Colonic mucosa (tissue), 4 donors: ENCODE measurements at places on chromosomes 7 and 10. TPM values are rescaled to one million over a fixed set of nuclear protein-coding genes. Genes with fewer than 3 reads are reported as not detected.
A peak's percentile ranks its signal among the peaks of the same experiment; 100 is the strongest.

DNA sequence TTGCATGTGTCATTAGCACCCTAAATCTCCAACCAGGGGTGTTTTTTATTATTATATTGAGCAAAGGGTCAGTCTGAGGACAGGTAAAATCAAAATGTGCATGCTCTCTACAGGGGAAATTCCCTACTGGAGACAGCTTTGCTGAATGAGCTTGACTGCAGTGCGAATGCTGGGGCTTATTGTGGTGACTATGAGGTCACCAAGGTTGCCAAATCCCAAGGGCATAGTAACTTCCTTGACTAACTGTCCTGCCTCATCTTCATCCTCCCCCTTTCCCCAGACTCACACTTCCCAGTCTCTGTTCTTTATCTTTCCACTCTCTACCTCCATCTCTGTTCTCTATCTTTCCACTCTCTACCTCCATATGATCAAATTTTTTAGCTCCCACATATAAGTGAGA lies 22.9 kb upstream of the AOC1 start:
- no peak overlapping the region for H3K27ac ChIP-seq
- DNase-seq, result no peak
- peaks cover 3% of the 10 kb centered on the region for H3K4me1 ChIP-seq
- no peak overlapping the region for H3K4me3 ChIP-seq
- H3K27me3 ChIP-seq, result no peaks in the 10 kb centered on the region

DNA sequence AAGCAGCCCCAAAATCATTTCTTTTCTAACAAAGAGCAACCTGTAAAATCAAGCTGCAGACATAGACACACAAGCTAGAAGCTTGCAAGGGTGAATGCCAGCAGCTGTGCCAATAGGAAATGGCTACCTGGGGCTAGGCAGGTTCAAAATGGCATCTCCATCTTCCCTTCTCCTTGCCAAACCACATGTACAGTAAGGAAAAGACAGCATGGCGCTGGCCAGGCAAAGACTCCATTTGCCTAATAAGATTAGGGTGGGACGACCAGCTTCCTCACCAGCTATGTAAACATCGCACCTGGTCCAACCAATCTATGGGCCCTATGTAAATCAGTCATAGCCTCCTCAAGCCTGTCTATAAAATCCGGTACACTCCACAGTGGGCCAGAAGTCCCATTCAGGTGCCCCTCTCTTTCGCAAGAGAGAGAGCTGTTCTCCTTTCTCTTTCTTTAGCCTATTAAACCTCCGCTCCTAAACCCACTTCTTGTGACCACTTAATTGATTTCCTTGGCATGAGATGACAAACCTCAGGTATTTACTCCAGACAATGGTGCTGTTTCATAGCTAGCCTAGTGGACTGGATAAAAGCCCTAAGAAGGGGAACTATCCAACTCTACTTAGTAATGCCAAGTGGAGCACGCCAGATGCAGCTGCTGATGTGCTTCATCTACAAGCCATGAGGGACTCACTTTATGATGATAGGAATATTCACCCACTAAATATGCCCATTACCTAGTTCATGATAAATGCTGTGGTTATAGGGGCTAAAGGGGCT lies 44.1 kb downstream of the HTR7 start:
- no peak overlapping the region for H3K27ac ChIP-seq
- no peak for DNase-seq
- no peaks in the 10 kb centered on the region for H3K27me3 ChIP-seq
- no peaks in the 10 kb centered on the region for H3K4me1 ChIP-seq
- no peaks in the 10 kb centered on the region for H3K36me3 ChIP-seq

The PIP4K2A gene
- total RNA-seq, result 14.9 TPM

The ITPRID1 gene
- 0.91 TPM for total RNA-seq

DNA sequence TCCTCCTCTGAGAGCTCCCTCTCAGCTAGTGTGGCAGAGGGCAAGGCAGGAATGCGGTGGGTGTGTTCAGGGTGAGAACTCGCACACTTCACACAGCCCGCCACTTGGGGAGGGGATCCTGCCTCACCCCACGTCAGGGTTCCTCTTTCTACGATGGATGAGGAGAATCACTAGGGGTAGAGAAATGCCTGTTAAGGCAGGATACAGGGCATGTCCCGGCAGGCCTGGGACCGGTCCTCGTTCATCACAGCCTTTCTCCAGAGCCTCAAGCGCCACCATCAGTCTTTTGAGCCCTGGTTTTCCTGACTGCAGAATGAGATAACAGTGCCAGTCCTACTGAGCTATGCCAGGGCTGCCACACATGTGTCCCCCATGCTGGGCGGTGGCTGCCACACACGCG lies 546.7 kb upstream of the ADARB2 start:
- H3K27ac ChIP-seq, result no peak overlapping the region
- no peaks in the 10 kb centered on the region for H3K27me3 ChIP-seq
- no peaks in the 10 kb centered on the region for H3K4me1 ChIP-seq
- no peaks in the 10 kb centered on the region for H3K36me3 ChIP-seq
- DNase-seq, result no peak

- no peaks in the 10 kb centered on the region for H3K27me3 ChIP-seq
- H3K36me3 ChIP-seq, result no peaks in the 10 kb centered on the region
- H3K27ac ChIP-seq, result no peak overlapping the region
- no peaks in the 10 kb centered on the region for H3K4me1 ChIP-seq
Observed at GRCh38 chr7:30005464-30005863, 15.9 kb upstream of the SCRN1 start.

The JCAD gene
- 1.8 TPM for total RNA-seq

The HTR5A gene
- total RNA-seq, result not detected

DNA sequence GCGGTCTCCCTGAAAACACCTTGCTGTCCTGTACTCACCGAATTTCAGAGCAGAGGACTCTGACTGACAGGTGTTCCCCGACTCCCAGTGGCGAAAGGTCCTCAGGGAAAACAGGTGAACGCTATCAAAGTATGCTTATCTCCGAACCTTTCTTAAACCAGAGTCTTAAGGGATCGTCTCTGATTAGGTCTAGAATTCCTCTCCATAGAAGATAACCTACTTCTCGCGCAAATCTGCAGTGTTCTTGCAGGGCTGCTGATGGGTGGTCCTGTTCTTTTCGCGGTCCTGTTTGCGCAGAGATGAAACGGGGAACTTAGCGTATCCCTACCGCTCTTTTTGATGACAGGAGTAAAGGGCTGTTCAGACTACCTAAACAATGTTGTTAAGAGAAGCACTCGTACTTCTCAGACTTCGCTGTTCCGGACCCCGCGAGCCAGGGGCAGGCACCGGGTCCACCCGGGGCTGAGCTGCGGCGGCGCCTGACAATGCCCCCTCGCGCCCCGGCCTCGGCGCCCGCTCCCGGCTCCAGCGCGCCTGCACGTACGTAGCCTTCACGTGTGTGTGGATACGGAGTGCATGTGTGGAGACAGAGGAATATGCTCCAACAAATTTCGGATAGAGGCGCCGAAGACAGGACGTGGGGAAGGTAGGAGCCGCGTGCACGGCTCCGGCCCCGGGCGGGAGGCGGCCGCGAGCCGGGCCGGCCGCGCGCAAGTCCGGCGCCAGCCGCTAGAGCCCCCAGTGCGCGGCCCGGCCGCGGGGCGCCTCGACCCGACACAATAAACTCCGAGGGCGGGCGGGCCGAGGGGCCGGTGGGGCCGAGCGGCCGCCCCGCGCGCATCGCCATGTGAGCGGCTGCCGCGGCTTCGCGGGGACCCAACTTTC lies 766 bp upstream of the ZMYND11 start:
- peak overlapping the region; percentile 74 for H3K4me3 ChIP-seq
- H3K27ac ChIP-seq, result peak overlapping the region; percentile 92
- H3K4me1 ChIP-seq, result no peaks in the 10 kb centered on the region

The SORBS1 gene
- total RNA-seq, result 17.6 TPM

The IGF2BP3 gene
- total RNA-seq, result 0.24 TPM
